ENCODE measurements at places on chromosomes 16 and 17.

DNA sequence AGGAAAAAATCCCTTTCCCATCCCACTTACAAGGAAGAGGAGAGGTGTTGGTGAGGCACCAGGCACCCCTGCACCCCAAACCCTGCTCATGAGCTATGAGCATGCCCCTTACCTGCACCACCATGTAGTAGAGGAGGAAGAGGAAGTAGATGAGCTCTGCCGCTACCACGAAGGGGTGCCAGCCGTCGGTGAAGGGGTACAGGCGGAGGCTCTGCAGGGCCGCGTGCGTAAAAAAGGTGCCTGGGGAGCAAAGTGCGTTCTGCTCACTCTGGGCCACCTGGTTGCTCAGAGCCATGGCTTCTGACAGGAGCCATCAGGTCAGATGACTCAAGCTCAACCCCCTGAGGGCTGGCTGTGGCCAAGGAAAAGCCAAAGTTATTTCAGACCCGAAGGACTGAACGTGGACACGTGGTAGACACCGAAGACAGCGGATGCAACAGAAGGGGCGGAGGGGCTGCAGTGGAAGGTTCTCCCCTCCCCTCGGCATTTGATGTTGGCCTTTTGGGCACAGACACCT lies 25.3 kb upstream of the GCSH start:
- no peak for DNase-seq

- DNase-seq = no peak
These were observed 319.9 kb downstream of the SNX29 start for GRCh38 chr16:12296406-12296805.

DNA sequence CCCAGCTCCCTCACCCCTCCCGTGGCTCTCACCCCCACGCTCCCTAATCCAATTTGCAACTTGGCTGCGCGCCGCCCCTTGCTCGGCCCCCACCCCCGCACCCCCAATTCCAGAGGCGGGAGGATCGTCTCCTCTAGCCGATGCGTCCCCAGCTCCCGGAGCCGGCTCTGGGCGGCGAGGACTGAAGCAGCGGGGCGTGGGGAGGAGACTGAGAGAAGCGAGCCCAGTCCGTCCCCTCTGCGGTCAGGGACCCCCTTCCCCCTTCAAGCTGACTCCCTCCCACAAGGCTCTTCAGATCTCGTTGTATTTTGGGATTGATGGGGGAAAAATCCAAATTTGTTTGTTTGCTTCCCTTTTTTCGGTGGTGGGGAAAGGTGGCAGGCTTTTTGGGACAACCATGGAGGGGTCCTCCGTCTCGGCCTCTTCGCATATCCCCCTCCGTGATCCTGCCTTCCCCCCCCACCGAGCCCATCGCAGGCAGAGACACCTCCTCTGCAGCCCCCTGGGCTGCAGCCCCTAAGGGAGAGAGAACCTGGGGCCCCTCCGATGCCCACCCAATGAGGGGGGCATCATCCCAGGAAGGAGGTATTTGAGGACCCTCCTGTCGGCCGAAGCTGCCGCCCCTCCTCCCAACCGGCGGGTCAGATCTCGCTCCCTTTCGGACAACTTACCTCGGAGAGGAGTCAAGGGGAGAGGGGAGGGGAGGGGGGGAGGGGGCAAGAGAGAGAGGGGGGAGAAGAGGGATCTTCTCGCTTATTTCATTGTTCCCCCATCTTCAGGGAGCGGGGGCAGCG lies 466 bp downstream of the NEUROD2 start:
- DNase-seq = no peak

GRCh38 chr17:21389394-21389793 lies 13.2 kb downstream of the KCNJ12 start:
- no peak for DNase-seq

Measured in cerebellar nuclear complex (tissue), 1 donor.